ENCODE measurements at places on chromosomes 5 and 9.

DNA sequence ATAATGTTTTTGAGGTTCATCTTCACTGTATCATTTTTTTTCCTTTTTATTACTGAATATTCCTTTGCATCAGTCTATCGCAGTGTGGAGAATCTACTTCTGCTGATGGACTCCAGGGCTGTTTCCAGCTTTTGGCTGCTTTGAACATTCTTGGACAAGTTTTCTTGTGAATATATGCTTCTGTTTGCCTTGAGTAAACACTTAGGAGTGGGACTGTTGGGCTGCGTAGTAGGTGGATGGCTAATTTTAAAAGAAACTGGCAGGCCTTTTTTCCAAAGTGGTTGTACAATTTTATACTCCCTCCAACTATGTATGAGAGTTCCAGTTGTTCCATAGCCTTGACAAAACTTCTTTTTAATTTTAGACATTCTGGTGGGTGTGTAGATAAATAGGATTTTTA is 102.4 kb downstream of the WDR41 start:
- DNase-seq, result no peak

DNA sequence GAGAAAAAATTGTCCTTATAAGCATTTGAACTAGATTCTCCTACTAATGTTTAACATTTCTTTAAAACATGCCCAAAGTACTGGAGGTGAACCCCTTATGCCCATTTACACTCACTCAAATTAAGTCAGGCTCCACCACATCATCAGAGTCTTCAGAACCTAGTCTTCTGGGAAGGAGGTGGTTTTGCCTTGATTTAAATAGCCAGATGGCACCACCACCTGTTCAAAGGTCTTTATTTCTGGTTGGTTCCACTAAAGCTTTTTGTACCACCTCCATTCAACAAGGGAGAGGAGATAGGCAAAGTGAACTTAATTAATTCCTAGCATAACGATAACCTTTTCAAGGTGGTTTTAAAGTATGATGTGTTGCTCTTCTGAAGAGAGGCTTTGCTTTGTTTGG is 189.5 kb downstream of the SLF1 start:
- no peak for DNase-seq

GRCh38 chr9:2602704-2603116 is 18.9 kb upstream of the VLDLR start:
- DNase-seq, result peak; percentile 35

- DNase-seq, result peak; percentile 25
These were observed 802 bp downstream of the APBB3 start for GRCh38 chr5:140563596-140563995.

- DNase-seq, result no peak
These were observed 66.2 kb downstream of the FOXD1 start for GRCh38 chr5:73382401-73382740.

- DNase-seq, result no peak
These were observed 74.5 kb downstream of the APTX start for GRCh38 chr9:32926911-32927310.

DNA sequence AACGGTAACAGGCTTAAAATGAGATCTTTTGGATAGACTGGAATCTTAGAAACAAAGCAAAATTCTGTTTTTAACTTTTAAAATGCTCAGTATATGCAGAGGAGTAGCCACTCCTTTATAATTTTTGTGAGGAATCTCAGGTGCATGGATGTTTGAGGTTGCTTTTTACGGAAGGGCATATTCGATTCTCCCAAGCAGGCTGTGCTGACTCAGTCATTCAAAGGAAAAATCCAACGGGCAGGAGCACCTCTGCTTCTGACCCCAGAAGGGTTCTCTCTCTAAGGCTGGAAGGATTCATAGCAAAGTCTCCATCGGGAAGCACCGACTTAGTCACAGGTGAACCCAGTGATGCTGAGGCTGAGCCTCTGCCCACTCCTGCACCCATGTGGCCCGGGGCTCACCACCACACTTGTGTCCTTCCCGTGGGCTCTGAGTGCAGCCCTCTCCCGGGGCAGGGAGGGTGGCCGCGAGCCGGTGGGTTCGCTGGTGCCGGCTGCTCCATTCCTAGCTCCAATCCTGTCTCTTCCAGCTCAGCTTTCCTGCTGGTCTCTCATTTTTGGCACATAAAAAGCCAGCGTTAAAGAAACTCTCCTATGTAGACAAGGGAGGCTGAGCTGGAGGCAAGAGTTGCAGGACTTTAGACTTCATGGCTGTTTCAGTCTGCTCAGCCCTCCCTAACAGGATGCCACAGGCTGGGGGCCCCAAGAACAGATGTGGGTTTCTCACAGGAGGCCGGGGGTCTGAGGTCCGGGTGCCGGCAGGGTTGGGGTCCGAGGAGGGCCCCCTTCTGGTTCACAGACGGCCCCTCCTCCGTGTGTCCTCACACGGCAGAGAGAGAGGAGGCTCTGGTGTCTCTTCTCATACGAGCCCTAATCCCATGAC is 135.6 kb upstream of the LPCAT1 start:
- DNase-seq, result no peak

- DNase-seq, result no peak
These were observed 1379.9 kb downstream of the EFNA5 start for GRCh38 chr5:106290841-106291240.

DNA sequence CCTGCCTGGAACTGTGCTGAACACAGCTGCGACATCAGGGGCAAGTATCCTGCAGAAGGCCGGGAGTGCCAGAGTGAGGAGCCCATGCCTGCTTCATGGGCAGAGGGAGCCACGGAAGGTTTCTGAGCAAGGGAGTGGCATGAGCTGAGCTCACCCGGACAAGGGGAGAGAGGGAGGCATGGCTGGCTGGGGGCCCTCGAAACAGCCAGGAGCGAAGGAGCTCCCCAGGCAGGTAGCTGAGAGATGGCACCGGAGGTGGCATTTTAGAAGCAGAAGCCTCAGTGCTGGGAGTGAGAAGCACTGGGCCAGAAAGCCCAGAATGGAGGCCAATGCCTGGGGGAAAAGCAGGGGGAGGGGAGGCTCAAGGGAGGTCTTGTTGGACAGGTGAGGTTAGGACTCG is 56.9 kb upstream of the SARDH start:
- no peak for DNase-seq

DNA sequence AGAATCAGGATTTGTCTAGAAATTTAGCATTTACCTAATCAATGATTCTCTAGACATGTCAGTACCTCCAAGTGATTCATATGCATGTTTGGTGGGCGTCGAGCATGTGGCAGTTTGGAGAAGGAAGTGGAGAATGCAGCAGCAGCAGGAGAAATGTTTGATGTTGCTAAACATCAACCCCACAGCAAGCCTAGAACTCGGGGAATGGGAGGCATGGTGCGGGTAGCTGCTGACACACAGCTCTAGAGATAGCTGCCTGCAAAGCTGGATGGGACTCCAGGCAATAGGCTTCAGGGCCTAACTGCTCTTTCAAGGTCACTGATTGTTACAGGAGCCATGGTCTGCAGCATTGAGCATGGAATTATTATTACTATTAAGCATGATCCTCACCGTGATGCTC is 137.3 kb downstream of the DOCK8 start:
- no peak for DNase-seq

DNA sequence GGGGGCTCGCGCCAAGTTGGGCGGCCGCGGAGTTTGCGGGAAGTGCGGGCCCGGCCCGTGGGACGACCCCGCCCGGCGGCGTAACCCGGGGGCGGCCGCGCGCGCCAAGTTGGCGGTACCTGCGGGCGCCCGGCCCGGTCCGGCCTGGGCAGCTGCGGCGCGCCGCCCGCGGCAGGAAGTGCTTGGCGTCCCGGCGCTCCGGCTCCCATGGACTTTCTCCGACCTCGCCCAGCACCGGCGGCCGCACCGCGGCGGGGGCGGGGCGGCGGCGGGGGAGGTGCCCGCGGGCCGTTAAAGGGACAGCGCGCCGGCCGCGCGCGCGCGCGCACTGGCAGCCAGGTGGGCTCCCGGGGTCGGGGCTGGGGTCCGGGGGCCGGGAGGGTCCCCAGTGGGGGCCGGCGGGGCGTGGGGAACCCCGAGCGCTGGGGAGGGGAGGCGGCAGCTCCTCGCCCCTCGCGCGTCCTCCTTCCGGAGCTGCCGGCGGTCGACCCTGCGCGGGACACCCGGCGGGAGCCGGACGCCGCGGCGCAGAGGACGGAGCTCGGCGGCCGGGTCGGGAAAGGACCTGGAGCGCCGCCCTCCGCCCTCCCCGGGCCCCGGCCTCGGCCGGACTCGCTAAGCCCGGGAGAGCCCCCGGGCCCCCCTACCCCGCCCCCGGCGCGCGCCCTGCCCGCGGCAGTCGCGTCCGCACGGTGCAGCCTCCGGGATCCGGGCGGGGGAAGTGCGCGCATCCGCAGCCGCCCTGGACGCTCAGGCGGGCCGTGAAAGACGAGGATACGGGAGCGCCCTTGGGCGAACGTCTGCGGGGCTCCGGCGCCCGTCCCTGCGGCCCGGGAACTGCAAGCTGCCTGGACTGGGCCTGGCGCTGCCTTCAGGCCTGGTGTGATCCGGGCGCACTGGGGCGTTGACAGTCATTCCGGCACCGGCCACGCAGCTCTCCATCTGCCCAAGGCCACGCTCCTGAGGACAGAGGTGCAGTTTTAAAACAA is at the start of gene NACC2:
NACC2 (minus strand) TSS at position 220 of the 989 bp plus-strand sequence. CDS start 44,768 bp downstream, outside the sequence.
- peak; percentile 71 for DNase-seq

- DNase-seq, result no peak
These were observed 6.5 kb upstream of the MED10 start for GRCh38 chr5:6384856-6385255.

GRCh38 chr9:113956901-113957300 is 80.8 kb downstream of the ZNF618 start:
- DNase-seq, result no peak

DNA sequence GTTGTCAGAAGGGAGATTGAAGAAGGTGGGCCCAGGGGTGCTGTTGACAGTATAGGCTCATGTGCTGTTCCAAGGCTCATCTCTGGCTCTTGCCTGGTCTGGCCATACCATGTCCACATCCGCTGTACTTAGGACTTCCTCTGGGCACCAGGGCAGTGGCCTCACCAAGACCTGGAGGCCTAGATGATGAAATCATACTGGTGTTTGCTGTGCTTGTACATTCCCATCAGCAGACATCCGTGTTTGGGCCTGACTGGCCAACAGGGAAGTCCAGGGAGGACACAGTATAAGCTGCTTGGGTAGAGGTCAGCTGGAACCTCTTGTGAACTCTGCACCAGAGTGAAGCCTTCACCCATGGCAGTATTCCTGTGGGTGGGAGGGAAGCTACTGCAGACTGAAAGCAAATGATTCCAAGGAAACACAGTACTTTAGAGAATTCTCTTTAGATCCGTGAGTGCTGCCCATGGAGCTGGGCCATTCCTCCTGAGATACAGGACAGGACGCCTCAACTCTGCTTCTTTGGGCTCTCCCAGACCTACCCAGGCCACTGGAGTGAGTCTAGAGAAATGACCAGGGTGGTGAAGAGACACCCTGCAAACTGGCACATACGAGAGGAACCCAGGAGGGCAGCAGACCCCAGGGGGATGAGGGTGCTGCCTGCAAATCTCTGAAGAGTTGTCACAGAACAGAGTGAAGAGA is 22.5 kb downstream of the POLR1E start:
- DNase-seq, result no peak

DNA sequence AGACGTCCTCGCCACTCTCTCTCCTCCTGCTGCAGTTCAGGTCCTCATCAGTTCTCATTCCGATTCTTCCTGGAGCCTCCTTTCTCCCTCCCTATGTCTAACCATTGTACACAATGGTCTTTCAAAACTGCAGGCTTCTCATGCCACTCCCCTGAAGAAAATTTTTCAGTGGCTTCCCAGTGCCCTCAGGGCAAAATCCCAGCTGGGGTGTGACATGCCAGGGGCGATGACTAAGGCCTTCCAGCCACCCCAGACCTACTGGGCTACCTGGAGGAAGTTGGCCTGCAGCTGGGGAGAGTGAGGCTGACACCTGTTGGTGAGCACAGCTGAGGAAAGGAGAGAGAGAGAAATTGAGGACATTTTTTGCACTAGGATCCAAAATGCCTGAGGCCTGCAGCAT is 65.2 kb downstream of the SREK1 start:
- DNase-seq, result no peak

GRCh38 chr5:74404574-74405508 is 235.7 kb downstream of the ENC1 start:
- DNase-seq, result no peak

- DNase-seq, result no peak
These were observed 454.5 kb downstream of the HINT1 start for GRCh38 chr5:130710596-130710995.

GRCh38 chr5:96569770-96570169 is 92.4 kb upstream of the CAST start:
- no peak for DNase-seq

- DNase-seq, result no peak
These were observed 2.9 kb downstream of the OR2V1 start for GRCh38 chr5:181127907-181128626.

DNA sequence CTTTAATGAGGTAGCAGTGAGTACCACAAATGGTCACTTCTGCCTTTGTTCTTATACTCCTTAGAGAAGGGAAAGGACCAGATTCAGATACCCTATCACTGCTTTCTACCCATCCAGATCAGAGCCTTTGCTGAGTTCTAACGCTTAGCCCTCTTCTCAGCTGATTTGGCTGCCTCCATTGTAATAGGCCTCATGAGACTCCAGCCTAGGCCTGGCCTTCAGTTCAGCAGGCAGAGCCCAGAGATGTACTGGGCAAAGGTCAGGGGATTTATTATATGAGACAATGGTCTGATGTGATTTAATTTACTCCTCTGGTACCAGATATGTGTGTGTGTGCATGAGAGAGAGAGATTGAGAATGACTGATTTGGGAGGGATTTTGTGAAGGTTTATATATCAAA is 124.7 kb downstream of the GHR start:
- DNase-seq, result no peak

DNA sequence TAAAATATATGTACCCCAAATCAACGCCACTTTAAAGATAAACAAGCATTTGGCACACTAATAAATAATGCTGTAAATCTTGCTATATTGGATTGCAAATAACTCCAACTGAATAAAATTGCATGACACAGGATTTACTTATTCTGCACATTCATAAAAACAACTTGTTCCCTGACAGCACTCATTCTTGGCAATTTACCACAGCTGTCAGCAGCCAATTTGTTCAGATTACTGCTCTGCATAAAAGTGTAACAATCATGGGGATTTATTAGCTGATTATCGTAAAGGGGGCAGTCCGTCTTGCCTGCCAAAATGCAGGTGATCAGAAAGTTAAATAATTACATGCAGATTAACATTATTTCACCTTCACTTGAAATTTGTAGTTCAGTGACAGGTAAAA is 285.3 kb downstream of the SLF1 start:
- DNase-seq, result no peak

DNA sequence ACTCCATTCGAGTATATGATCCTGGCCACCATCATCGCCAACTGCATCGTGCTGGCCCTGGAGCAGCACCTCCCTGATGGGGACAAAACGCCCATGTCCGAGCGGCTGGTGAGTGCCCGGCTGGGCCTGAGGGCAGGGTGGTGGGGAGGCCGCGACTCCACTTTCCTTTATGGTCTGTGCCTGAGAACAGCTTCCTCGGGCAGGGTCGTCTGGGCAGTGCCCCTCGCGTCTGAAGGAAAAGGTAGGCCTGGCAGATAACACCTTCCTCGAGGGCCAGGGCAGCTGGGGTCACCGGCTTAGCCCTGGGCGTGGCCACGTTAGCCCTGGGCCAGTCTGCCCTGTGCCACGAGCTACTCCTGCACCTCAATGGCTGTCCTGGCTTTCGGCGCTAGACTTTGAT is 1.5 kb downstream of the CACNA1B start:
- no peak for DNase-seq

GRCh38 chr9:72997387-72997995 is 44.6 kb upstream of the ALDH1A1 start:
- peak; percentile 63 for DNase-seq

Measured in hematopoietic multipotent progenitor cell treated with erythropoietin and hydrocortisone succinate and interleukin-3 and kit ligand, for 6 days (in vitro differentiated cells).